ENCODE measurements at places on chromosomes 6 and 20. TPM values are rescaled to one million over a fixed set of nuclear protein-coding genes. Genes with fewer than 3 reads are reported as not detected.

FOXA2 gene
- not detected for total RNA-seq

TAB2 gene
- 15.4 TPM for total RNA-seq

DNAH8 gene
- total RNA-seq = not detected

HAO1 gene
- not detected for total RNA-seq

HCRTR2 gene
- total RNA-seq = not detected

NOL4L gene
- 4.0 TPM for total RNA-seq

ARHGAP18 gene
- 27.6 TPM for total RNA-seq

ZNF341 gene
- 1.8 TPM for total RNA-seq

OR2J3 gene
- not detected for total RNA-seq

LAMA4 gene
- 511 TPM for total RNA-seq

SUPT3H gene
- total RNA-seq = 8.8 TPM

ELOVL2 gene
- 0.39 TPM for total RNA-seq

SLC22A16 gene
- not detected for total RNA-seq

CTAGE9 gene
- total RNA-seq = not detected

FNDC11 gene
- total RNA-seq = 0.37 TPM

SLC22A2 gene
- not detected for total RNA-seq

ZSCAN31 gene
- total RNA-seq = 0.98 TPM

STMN3 gene
- 8.8 TPM for total RNA-seq

TMEM244 gene
- total RNA-seq = 0.78 TPM

CEP162 gene
- total RNA-seq = 7.3 TPM

PCSK2 gene
- total RNA-seq = not detected

TOP1 gene
- 19.2 TPM for total RNA-seq

GPLD1 gene
- 0.73 TPM for total RNA-seq

GCNT2 gene
- not detected for total RNA-seq

TP53TG5 gene
- not detected for total RNA-seq

CALHM5 gene
- 4.0 TPM for total RNA-seq

NEURL2 gene
- 2.7 TPM for total RNA-seq

MLIP gene
- not detected for total RNA-seq

PTGIS gene
- total RNA-seq = 19.0 TPM

CCDC170 gene
- 0.37 TPM for total RNA-seq

GRM1 gene
- under 0.01 TPM for total RNA-seq

MATN4 gene
- total RNA-seq = under 0.01 TPM

RSPO3 gene
- not detected for total RNA-seq

DEFB124 gene
- total RNA-seq = not detected

TBXT gene
- not detected for total RNA-seq

EYA2 gene
- total RNA-seq = 0.37 TPM

PRL gene
- not detected for total RNA-seq

MED23 gene
- 25.0 TPM for total RNA-seq

ANKRD66 gene
- total RNA-seq = not detected

KCNK17 gene
- total RNA-seq = not detected

ZSCAN23 gene
- total RNA-seq = 6.6 TPM

SLC17A1 gene
- not detected for total RNA-seq
